ENCODE measurements at places on chromosomes 5 and 9.

DNA sequence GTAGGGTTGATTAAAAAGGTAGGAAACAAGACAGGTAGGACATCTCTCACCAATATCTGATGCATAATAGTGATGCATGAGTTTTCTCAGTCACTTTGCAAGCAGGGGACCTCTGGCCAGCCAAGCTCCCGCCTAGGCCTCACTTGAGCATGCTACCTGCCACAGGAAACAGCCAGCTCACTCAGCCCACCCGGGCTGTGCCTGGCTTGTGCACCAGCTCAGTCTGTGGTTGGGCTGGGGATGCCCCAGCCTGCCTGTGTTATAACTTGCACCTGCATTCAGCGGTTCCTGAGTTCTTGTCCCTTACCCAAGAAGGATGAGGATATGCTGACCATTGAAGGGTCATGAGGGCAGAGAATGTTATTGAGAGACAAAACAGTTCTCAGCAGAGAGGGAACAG lies 172.8 kb upstream of the PLCXD3 start:
- DNase-seq: no peak

- no peak for DNase-seq
These were observed 159.2 kb downstream of the NSG2 start for GRCh38 chr5:174204535-174205313.

- DNase-seq: no peak
These were observed 174.3 kb downstream of the SYK start for GRCh38 chr9:90975781-90976538.

GRCh38 chr9:33465596-33466564 lies 7.8 kb downstream of the NOL6 start:
- DNase-seq: no peak

DNA sequence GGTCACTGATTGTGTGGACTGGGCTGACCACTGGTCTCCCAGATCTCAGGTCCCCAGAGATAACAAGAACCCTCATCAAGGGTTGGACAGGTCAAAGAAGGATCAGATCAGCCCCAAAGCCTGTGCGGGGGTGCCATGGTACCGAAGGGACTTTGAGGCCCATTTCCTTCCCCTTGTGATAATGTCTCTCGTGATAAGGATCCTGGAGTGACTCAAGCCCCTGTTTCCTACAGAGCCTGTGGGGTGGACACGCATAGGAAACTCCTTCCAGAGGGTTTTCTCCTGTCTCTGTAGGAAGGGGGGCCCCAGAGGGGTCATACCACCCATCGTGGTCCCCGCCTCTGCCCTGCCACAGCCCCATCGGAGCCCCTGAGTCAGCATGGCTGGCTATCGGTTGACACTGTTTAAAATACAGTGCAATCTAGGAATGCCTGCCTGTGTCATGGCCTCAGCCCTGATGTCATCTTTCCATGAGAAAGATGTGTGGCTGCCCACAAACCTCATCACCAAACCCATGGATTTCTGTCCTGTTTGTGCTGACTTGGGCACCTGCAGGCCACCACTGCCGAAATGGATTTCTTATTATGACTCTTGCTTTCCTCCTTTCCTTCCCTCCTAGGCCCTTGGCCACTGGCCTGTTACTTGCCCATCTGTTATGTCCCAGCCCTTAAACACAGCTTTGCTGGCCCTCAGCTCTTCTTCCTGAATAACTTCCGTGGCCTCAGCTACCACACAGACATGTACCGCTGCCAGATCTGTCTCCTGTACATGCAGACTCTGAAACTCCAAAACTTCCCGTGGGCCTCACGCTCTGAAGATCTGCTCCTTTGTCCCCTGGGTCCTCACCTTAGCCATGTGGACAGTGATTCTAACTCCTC lies 2.9 kb upstream of the CSF2 start:
- DNase-seq: no peak

GRCh38 chr5:167413506-167413905 lies 877.9 kb upstream of the WWC1 start:
- no peak for DNase-seq

DNA sequence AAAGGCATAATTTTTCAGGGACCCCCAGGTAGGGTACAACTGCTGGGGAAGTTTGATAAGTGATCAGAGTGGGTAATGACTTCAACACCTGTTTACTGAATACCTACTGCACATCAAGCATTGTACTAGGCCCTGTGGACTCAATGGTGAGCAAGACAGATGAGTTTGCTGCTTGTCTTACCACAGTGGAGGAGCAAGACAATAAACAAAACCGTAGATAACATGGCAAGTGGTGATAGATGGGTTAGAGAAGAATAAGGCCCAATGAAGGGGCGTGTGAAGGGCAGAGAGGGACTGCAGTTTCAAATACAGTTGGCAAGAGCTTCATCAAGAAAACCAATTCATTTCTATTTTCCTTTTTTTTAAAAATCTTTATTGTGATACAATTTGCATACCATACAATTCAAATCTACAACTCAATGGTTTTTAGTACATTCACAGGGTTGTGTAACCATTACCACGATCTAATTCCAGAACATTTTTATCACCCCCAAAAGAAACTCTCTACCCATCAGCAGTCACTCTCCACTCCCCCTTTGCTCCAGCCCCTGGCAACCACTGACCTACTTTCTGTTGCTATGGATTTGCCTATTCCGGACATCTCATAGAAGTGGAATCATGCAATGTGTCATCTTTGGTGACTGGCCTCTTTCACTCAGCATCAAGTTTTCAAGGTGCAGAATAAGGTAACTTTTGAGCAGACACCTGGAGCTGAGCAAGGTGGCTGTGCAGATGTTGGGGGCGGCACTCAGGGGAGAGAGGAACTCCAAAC lies 31.9 kb upstream of the HAND1 start:
- no peak for DNase-seq

- DNase-seq: no peak
These were observed 2.4 kb downstream of the CCL28 start for GRCh38 chr5:43409809-43410271.

GRCh38 chr5:6843821-6844220 lies 130.6 kb downstream of the TENT4A start:
- DNase-seq: no peak

GRCh38 chr9:72691671-72692070 lies 170.3 kb downstream of the TMC1 start:
- no peak for DNase-seq

GRCh38 chr5:52497133-52497693 lies 290.5 kb upstream of the ITGA1 start:
- DNase-seq: no peak

DNA sequence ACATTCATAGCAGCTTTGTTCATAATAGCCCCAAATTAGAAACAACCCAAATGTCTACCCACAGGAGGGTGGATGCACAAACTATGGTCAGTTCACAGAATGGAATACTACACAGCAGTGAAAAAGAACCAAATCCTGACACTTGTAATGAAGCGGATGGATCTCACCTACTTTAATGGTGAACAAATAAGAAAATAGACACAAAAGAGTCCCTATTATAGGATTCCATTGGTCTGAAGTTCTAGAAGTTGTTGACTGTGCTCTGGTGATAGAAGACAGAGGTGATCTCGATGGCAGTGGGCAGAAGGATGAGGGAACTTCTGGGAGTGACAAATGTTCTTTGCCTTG lies 20.6 kb upstream of the LAMC3 start:
- DNase-seq: no peak

DNA sequence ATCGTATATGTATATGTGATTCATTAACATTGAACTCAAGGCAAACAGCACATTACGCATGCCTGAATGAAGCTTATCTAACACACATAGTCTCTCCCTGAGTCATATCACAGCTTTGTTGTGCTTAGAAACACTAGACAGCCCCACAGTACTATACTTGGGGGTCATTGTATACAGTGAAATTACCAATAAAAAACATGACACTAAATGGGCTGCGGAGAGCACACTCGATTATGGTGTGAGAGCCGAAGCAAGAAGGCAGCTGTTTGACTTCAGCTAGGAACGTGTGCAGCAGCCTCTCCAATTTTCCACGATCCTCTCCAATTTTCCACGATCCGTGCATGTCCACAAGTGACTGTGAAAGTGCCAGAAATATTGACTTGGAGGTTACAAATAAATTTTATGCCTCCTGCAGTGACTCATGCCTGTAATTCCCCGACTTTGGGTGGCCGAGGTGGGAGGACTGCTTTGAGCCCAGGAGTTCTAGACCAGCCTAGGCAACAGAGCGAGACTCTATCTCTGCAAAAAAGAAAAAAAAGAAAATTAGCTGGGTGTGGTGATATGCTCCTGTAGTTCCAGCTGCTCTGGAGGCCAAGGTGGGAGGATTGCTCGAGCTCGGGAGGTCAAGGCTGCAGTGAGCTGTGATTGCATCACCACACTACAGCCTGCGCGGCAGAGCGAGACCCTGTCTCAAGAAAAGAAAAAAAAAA lies 102.4 kb downstream of the DAPK1 start:
- DNase-seq: no peak
